WERI-Rb-1 (cell line): ENCODE measurements at places on chromosomes 4 and X.

DNA sequence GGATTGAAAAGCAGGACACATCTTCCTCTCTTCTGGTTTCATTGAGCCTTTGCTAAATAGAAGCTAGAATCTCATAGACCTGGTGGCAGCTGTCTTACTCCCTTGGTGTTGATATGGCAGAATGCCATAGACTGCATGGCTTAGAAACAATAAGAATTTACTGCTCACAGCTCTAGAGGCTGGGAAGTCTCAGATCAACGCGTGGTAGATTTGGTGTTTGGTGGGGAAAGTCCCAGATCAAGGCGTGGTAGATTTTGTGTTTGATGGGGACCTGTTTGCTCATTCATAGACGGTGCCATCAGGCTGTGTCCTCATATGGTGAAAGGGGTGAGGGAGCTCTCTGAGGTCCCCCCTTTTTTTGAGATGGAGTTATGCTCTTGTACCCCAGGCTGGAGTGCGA, 57.6 kb upstream of the PPP2R3B start:
- no peak for DNase-seq

DNA sequence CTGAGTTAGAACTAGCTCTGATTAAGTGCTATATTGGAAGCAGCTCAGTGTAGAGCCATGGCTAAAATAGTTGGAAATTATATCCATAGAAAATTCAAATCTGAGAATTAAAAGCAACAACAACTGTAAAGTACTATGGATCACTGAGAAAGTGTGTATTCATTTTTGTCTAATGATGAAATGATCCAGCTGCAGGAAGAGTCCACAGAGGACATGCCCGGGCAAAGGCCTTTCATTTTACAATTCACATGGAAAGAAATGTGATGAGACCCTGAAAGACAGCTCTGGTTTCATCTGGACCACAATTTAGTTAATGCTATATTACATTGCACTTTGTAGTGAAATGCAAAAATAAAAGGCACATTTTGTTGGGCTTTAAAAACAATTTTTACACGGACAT, 196.8 kb upstream of the FAT1 start:
- no peak for DNase-seq

DNA sequence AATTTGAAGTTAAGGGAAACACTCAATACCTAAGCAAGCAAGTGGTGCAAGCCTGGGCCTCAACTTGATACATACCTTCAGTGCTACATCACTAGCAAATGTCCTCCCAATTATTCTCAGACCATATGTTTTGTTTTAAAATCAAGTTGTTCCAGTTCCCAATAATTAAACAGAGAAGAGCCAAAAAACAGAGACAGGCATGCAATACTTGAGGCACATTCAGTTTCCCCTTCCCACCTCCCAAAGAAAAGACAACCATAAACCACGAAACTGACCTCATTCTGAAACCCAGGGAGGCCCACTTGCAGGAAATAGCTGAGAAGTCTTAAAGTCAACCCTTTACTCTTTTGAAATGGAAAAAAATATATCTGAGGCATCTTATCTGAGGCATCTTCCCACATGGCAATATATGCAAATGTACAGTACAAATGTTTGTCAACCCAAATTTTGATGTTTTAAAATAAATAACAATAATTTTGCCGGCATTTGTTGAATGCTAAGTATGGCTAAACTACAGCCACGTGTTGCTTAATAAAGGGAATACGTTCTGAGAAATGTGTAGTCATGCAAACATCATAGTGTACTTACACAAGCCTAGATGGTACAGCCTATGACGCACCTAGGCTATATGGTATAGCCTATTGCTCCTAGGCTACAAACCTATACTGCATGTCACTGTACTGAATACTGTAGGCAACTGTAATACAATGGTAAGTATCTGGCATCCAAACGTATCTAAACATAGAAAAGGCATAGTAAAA, 147.5 kb downstream of the TSPAN5 start:
- no peak for DNase-seq

- DNase-seq, result no peak
Observed at GRCh38 chr4:151862766-151863165, 102.0 kb upstream of the GATB start.

GRCh38 chrX:28487818-28488217, 99.4 kb upstream of the IL1RAPL1 start:
- DNase-seq, result no peak

DNA sequence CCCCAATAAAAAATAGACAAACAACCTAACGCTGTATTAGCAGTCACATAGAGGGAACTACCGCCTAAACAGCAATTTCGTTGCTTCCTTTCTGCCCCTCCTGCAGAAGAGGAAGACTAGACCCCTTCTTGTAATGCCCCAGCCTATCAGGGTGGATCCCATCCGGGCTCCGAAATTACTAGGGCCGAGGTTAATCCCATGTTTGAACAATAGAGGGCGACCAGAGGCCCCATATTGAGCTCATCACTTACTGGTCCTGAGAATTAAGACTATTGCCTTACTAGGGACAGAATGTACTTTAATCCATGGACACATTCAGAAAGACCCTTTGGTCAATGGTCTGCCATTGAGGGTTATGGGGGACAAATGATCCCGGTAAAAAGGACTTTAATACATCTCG, 11.8 kb upstream of the ZNF630 start:
- DNase-seq, result peak; percentile 76

- DNase-seq, result no peak
Observed at GRCh38 chr4:17884063-17884462, 73.3 kb downstream of the NCAPG start.

DNA sequence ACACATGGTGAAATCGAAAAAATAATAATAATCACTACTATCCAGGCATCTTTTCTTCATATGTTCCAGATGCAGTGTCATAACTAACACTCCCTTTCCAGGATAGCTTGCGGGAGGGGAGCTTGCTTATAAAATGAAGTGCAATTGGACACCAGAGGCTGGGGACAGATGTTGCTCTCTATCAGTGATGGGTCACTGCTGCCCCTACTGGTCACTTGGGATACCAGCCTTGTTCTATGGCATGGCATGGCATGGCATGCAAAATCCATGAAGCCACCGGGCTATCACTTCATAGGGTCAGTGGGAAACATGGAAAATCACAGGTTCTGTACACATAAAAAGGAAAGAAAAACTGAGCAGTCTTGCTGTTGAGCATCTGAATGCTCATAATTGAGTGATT, 168.1 kb downstream of the GLRA2 start:
- DNase-seq, result peak; percentile 42

GRCh38 chr4:133124746-133125145, 24.3 kb upstream of the PCDH10 start:
- DNase-seq, result peak; percentile 70

DNA sequence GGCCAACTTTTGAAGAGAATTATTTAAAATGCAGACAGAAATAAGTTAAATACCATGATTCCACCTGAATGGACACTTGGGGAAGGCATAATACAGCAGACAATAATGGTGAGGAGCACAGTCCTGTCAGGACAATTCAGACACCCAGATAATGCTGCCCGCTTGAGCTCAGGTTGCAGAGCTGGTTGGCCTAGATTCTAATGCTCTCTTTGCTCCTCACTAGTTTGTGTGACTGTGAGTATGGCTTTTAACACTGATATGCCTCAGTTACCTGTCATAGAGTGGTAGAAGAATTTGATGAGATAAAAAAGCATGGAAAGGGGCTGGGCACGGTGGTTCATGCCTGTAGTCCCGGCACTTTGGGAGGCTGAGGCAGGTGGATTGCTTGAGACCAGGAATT, 62.1 kb downstream of the SH3KBP1 start:
- DNase-seq, result no peak

- DNase-seq, result peak; percentile 33
Observed at GRCh38 chr4:159104694-159105414, 2.0 kb downstream of the RAPGEF2 start.

DNA sequence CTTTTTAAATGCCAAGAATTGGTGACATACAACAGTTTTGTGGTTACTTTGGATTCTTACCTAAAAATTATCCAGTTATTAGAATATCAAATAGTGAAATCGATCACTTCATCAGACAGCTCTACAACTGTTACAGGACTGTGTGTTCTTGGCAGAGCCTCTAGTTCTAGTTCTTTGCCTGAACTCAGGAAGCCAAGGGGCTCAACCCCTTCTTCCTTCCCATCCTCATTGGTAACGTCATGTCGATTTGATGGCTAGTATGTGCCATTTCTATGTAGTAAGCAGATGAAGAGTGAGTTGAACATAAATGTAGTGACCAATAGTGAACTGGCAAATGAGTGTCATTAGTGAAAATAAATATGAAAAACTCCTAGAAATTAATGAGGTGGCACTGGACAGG, 59.4 kb upstream of the LIMCH1 start:
- DNase-seq, result no peak

DNA sequence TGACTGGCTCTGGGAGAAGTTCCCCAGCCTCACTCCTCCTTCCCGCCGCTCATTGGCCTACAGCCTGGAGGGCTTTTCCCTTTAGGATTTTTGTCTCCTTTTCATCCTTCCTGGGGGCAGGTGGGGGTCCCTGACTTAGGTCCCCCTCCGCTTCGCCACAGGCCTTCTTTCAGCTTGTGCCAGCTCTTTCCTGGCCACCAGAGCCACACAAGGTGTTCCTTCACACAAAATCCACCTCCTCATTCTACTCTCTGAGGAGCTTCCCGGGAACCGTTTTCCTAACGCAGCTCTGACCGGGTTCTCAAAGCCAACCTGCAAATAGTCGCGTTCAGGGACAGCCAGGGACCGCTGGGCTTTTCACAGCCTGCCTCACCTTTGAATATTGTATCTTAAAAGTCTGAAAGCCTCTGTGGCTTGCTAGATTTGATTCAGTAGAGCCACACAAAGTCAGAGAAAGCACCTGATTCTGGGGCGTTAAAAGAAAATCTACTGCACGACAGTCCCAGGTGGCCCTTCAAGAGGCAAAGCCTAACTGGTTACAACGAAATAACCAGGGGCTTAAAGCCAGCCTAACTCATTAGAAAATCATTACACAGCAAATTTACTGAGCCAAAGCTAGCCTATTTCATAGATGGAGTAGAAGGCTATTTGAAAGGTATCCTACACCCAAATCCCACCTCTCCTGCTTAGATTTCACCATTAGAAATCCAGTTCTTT, 731 bp upstream of the GPC3 start:
- DNase-seq, result no peak

DNA sequence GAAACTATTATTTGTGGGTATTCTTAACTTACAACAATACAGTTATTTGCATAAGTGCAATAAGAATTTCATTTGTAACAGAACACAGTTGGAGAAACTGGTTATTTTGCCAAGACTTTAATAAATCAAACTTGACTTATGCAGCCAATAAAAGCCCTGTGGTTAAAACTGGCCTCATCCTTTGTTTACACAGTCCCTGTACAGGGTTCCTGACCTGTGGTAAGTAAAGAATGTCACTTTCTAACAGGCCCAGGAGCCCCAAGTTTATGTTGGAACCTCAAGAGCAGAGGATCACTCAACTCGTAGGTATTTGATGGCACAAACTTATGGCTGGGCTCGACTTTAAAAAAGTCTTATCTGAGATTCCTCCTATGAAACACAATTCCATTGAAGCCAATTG, 88.6 kb upstream of the PTCHD1 start:
- DNase-seq, result no peak

- DNase-seq, result no peak
Observed at GRCh38 chr4:161486461-161486860, 677.3 kb downstream of the FSTL5 start.

GRCh38 chr4:58732973-58733372, 1622.8 kb upstream of the IGFBP7 start:
- no peak for DNase-seq

- DNase-seq, result no peak
Observed at GRCh38 chrX:18885328-18886004, 98.4 kb downstream of the PHKA2 start.

DNA sequence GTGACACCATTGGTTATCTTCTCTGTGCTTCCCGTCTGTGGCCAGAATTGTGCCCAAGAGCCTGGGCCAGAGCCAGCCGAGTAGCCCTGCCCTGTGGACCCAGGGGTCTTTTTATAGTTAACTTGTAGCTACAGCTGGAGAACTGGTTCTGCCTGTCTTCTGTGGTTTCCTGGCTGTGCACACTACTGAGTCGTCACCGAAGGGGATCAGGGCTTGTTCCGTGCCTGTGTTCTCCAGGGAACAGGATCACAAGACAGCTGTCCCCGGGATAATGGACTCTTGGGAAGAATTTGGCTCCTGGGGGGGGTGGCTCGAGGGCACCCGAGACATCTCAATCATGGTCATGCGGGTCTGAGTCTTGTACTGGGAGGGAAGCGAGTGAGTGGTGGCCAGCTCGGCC, 22.1 kb upstream of the OPN1LW start:
- DNase-seq, result no peak

DNA sequence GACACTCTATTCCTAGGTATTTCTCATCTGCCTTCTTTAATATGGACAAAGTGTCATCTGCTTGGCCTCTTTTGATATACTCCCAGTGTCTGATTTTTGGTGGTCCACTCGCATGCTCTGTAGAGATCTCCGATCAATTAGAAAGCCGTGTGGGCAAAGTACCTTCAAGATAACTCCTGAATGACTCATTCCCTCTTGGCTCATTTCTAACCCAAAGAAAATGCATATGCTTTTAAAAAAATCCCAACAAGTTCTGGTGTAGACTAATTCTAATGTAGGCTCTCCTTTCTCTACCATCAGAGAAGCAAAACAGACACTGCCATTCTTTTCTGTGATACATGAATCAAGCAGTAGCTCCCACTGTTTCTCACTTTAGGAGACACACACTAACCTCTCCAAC, 714.9 kb upstream of the ADGRL3 start:
- DNase-seq, result no peak

GRCh38 chrX:154649503-154650220, 3.7 kb downstream of the CTAG2 start:
- DNase-seq, result no peak

- DNase-seq, result peak; percentile 86
Observed at GRCh38 chr4:183905081-183905592, at the start of gene STOX2. TSS of gene STOX2 (plus strand) at chr4:183905307. CDS start at chr4:183906791, 1,484 bp downstream.

- no peak for DNase-seq
Observed at GRCh38 chrX:11481035-11481434, 184.7 kb downstream of the ARHGAP6 start.

DNA sequence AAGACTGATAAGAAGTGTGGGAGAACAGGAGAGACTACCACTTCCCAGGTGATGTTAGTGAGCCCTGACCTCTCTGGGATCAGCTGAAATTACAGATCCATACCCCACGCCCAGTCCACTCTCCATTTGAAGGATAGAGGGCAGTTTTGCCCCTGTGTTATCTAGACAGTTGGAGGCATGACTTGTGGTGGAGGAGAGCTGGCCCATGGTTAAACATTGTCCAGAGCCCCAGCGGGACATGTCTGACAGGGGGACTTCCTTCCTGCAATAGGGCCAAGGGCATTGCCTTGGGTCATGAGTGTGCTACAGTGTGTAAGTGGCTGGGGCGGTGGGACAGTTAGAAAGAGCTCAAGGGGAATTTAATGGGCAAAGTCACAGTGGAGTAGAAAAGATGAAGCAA, 181.1 kb downstream of the MID1IP1 start:
- no peak for DNase-seq

DNA sequence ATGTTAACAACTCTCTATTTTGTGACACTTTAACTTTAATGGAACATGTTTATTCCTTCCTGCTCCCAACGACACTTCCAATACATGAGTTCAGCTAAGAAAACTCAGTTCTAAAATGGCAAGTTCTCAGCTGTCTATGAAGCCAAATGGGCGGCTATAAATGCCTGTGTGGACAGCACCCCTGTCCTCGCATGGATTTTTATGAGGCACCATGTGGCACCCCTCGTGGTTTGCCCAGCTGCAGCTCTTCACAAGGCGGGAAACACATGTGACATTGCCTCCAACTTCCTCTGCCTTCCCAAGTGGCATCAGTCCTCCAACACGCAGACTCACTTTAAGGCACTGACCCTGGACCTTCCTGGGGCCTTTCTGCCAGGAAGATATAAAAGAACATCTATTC, 48.0 kb downstream of the SH3RF1 start:
- no peak for DNase-seq

- no peak for DNase-seq
Observed at GRCh38 chr4:182085051-182085480, 158.1 kb upstream of the TENM3 start.
